Retinal pigment epithelial cell (primary cell): ENCODE measurements at places on chromosomes 5 and 9.

DNA sequence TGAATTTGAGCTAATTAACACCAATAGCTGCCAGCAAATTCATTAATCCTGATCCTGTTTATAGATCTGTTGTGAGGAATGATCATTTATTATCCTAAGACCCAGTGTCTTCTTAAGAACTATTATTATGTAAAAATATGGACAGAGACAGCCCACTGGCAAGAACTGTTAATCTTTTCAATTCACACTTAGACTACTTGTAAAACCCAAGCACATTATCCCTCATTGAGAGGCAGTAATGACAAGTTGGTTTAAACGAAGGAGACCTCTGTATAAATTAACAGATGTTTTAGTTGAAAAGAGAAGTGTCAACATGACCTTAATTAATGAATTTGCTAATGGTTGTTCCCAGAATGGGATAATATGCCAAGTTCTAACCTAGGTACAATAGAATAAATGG is 270.3 kb upstream of the IZUMO3 start:
- no peak for DNase-seq

- DNase-seq: peak; percentile 48
Observed at GRCh38 chr5:124655921-124656511, 90.4 kb downstream of the ZNF608 start.

- DNase-seq: no peak
Observed at GRCh38 chr5:42655982-42656650, 100.5 kb upstream of the CCDC152 start.

- DNase-seq: no peak
Observed at GRCh38 chr5:50665091-50665490, 1.3 kb upstream of the PARP8 start.

DNA sequence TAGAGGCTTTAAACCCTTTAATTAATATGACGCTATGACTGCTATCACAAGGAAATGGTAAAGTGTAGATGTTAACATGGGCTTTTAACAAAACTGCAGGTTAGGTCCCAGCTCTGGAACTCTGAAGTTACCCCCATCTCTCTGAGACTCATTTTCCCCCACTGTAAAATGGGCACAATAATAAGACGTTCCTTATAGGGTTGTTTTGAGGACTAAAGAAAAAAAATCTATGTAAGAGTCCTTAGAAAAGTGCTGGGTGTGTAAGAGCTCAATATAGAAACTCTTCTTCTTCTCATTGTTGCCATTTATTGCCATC is 45.8 kb upstream of the STK32A start:
- DNase-seq: no peak

GRCh38 chr5:129377504-129377903 is 82.6 kb upstream of the ADAMTS19 start:
- no peak for DNase-seq

DNA sequence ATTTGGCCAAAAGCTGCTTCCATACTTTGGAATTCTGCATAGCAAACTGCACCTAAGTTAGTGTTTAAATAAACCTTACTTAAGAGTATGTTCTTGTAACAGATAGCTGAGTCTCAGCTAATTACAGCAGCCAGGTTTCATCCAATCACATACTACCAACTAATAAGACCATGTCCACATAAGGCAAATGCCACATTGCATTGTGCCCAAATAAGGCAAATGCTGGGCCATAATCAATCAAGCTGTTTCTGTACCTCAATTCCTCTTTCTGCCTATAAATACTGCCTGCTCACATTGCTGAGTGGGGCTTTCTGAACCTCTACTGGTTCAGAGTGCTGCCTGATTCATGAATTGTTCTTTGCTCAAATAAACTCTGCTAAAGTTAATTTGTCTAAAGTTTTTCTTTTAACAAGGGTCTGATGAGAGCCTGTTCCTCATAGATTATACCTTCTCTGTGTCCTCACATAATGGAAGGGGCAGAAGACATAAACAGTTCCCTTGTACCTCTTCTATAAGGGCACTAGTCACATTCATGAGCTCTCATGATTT is 4.4 kb upstream of the OXCT1 start:
- DNase-seq: no peak
